Activated CD4-positive, CD25-positive, alpha-beta regulatory T cell treated with anti-CD3 and anti-CD28 coated beads, Interleukin-2, amount 50 U/mL, for 72 hours (primary cell): ENCODE measurements at places on chromosomes 7 and 10.

GRCh38 chr7:23893942-23894891, 184.2 kb downstream of the STK31 start:
- no peak for DNase-seq

GRCh38 chr7:70585071-70585470, 546.9 kb upstream of the GALNT17 start:
- DNase-seq = no peak

DNA sequence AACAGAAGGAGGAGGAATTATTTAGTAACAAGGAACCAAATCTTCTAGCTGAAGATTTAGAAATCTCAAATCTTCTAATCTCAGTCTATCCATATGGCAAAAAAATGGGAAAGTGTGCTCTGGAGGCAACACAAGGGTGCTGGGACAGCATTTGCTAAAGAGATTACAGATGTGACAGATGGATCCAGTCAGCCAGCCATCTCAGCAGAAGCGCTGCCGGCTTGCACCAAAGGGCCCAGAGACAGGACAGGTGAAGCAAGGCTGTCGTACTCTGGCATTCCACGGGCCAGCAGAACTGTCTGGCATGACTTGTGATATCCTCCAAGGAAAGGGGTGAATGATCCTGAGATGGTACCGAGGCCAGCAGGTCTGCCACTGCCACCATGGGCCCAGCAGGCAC, 45.7 kb upstream of the GJD4 start:
- DNase-seq = no peak

- no peak for DNase-seq
Observed at GRCh38 chr7:92460510-92460909, 13.2 kb downstream of the GATAD1 start.

DNA sequence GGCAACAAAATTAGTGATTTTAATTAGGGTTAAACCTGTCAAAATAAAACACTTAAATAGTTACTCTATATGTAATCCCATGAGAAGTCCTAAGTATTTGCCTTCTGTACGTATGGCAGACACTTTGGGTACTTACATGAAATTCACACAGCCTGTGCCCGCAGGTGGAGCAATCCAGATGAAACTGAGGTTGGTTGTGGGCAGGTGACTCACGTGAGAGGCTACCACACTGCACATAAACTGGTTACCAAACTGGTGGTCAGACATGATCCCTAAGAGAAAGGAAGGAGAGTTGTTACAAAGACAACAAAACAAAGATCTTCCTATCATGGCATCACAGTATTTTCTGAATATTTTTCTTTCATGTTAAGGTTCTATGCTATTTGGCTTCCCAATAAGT, 156.1 kb downstream of the RELN start:
- no peak for DNase-seq

- no peak for DNase-seq
Observed at GRCh38 chr10:78914502-78915189, 154.1 kb upstream of the ZMIZ1 start.

- DNase-seq = no peak
Observed at GRCh38 chr10:100506596-100507356, 12.9 kb downstream of the SEC31B start.

DNA sequence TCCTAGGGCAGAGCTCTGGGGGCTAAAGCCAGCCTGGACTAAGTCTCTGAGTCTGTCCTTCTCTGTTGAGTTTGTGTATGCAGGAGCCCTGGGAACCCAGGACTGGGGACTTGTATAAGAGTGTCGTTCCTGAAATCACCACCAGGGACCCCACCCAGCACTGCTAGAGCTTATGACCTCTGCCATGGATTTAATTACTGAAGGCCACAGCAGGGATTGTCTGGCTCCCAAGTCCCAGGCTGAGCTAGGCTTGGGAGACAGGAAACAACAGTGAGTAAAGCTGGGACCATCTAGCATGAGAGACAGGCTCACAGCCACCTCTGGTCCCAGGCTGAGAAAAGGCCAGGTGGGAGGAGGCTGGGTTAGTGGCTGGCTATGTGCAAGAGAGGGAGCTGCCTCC, 1.4 kb upstream of the TSPAN15 start:
- DNase-seq = no peak

GRCh38 chr7:101162551-101163278, 2.7 kb downstream of the VGF start:
- DNase-seq = peak; percentile 40

DNA sequence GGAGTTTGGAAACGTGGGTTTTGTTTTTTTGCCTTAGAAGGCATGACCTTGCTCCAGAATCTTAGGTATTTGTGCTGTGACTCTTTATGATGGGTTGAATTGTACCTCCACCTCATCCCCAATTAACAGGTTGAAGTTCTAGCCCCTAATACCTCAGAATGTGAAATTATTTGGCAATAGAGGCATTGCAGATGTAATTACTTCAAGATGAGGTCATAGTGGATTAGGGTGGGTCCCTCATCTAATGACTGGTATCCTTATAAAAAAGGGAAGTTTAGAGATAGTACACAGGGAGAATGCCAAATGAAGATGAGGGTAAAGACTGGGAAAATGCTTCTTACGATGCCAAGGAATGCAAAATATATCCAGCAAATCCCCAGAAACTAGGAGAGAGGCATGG, 3.0 kb upstream of the FAM200A start:
- DNase-seq = no peak

GRCh38 chr7:157016352-157017041, 6.0 kb upstream of the MNX1 start:
- DNase-seq = no peak

- no peak for DNase-seq
Observed at GRCh38 chr10:44924261-44925040, 13.3 kb downstream of the TMEM72 start.

- no peak for DNase-seq
Observed at GRCh38 chr10:118151461-118151860, 104.7 kb upstream of the RAB11FIP2 start.

- no peak for DNase-seq
Observed at GRCh38 chr7:151925446-151926335, 30.6 kb upstream of the GALNTL5 start.

DNA sequence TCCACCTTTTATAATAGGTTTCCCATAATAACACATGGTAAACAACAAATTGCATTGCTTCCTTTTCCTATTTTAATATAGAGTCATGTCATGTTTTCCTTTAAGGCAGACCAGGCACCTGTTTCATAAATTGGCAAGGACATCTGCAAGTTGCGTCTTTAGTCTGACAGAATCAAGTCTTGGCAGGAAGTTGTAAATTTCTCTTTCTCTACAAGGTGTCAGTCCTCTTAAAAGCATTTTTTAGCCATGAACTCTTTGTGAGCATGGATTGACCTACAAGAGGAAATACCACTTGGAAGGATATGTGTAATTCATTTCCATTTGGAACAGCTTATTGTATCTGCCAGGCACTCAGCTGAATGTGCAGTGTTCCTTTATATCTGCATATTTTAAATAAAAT, 176.8 kb downstream of the PRKG1 start:
- no peak for DNase-seq

DNA sequence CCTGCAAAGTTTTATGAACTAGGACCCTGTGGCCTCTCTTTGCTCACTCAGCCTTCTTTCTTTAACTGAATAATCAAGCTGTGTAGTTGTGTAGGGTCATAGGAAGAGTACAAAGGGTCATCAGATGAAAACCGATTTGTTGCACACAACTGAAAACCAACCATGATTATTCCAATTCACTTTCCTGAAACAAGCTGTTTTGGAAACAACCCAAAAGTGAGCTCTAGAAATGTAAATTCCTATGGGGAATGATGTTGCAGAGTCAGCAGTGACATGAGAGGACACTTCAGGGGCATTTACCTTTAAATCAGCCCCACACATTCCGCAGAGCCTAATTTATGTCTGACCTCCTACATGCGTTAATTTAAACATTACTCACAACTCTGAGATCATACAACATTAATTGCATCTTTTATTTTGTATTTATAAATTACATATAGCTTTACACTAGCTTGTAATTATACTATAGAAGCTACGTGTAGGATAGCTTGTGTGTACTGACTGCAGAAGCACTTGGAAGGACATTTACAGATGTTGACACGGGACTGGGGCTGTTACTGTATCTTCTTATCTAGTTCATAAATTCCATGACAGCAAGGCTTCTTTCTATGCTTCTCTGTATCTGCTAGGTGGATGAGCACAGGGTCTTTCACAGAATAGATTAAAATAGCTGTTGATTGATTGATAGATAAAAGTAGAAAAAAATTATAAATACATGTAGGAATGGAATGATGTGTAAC, 139.9 kb upstream of the AKR1E2 start:
- no peak for DNase-seq

DNA sequence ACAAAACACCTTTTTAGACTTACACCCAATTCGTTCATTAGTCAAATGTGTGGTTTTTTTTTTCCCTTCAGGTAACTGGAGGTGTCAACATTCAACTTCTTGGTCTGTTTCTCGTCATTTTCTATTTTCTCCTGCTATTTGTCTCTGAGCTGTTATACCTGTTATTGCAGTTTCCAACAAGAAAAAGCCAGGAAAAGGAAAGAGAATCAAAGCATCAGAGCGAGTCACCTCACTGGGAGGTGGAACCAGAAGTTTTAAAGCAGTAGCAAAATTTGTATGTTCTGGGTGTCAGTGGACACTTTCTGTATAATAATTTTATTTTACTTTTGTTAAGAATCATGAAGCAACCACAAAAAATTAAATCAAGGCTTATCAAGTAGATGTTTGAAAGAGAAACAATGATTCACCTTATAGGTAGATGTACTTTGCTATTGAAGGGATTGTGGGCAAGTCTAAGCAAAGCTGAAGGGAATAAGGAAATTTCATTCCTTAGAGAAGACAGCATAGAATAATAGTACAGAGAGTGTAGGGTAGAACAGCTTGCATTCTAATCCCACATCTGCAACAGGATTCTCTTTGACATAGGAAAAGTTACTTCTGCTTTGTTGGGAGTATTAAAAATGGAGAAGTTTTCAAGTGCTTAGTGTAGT, 675.8 kb downstream of the PCDH15 start:
- DNase-seq = no peak

GRCh38 chr7:136919820-136920219, 51.4 kb downstream of the CHRM2 start:
- no peak for DNase-seq

GRCh38 chr7:11252705-11253272, 279.1 kb downstream of the PHF14 start:
- no peak for DNase-seq

DNA sequence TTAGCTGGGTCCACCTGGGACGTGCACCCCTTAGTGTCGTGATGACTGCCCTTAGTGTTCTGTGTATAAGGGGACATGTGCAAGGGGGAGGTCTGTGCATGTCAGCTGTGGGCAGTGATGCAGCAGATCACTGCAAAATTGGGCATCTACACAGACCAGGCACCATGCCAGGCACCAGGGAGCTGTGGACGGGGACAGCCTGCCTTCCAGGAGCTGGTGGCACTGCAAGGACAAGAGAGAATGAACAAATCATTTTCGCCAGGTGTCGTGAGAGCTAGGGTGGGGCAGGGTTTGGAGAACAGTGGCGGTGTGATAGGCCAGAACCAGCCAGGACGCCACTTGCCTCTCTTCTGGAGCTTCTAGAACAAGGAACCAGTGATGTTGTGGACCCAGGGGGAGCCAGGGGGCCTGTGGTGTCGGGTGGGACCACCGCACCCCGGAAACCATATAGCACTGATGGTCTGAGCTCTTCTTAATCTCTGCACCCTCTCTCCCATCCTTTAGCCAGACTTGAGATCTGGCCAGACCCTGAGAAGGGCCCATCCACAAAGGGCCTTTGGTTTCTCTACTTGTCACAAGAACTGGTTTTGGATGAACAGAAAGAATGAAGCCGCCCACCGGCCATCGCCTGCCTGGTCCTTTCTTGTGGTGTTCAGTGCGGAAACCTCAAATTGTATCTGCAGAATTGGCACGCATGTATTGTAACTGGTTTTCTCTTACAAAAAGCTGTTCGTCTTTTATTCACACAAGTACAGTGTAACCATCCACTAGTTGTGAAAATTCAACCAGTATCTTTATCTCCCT, 30.7 kb downstream of the PRF1 start:
- no peak for DNase-seq

DNA sequence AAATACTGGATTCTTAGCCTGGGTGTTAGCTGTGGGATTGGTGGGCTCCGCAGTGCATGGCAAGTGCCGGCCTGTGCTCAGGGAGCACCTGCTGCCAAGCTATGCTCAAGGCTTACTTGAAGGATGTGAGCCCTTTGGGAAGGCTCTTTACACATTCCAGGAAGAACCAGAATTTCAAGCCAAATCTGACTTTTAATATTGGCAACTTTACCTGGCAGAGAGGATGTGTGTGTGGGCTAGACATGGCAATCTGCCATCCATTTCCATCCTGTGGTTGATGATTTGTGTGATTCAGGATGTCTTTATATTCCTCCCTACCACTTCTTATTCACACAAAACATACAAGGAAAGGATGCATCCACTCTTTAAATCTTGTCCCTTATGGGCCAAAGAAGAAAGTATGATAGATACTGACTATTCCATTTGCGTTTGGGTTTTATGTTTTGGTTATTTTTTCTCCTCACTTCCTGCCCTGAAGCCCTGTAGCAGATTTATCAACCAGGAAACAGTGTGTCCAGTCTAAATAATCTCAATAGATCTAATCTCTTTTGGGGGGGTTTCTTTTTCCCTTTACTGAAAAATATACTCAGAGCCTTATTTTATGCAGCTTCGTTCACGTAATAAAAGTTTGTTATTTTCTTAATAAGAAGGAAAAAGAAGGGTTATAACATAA, 247.1 kb downstream of the COBL start:
- no peak for DNase-seq

- no peak for DNase-seq
Observed at GRCh38 chr10:43681220-43681619, 32.5 kb upstream of the ZNF32 start.

- DNase-seq = no peak
Observed at GRCh38 chr7:129525225-129525862, 23.0 kb downstream of the SMKR1 start.

- DNase-seq = no peak
Observed at GRCh38 chr7:71182438-71182935, 50.5 kb downstream of the GALNT17 start.

DNA sequence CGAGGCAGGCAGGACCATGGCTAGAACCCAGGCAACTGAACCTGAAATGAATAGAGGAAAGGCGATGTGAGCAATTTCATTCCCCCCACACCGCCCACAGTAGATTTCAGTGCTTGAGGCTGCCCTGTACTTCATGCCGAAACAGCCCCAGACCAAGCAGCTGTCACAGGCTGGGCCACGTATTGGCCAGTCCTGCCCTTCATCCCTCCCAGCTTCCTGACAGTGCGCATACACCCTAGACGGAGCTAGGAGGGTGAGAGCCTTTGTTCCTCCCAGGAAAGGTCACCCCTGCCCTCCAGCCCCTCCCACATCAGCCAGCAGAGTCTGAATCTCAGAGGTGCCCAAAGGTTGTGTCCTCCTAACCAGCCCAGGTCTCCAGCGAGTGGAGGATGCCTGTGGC, 98.8 kb downstream of the ZMIZ1 start:
- no peak for DNase-seq

GRCh38 chr10:110009736-110010475, 2.1 kb downstream of the ADD3 start:
- DNase-seq = no peak

GRCh38 chr7:124250297-124251034, 217.6 kb upstream of the TMEM229A start:
- no peak for DNase-seq

- no peak for DNase-seq
Observed at GRCh38 chr10:28314211-28314610, 11.3 kb upstream of the MPP7 start.

GRCh38 chr10:112706577-112706976, 243.5 kb upstream of the TCF7L2 start:
- DNase-seq = no peak

- no peak for DNase-seq
Observed at GRCh38 chr7:17713584-17713983, 226.7 kb downstream of the SNX13 start.
